B cell (primary cell): ENCODE measurements at places on chromosomes 1 and 21. TPM values are rescaled to one million over a fixed set of nuclear protein-coding genes. Genes with fewer than 3 reads are reported as not detected.

DNA sequence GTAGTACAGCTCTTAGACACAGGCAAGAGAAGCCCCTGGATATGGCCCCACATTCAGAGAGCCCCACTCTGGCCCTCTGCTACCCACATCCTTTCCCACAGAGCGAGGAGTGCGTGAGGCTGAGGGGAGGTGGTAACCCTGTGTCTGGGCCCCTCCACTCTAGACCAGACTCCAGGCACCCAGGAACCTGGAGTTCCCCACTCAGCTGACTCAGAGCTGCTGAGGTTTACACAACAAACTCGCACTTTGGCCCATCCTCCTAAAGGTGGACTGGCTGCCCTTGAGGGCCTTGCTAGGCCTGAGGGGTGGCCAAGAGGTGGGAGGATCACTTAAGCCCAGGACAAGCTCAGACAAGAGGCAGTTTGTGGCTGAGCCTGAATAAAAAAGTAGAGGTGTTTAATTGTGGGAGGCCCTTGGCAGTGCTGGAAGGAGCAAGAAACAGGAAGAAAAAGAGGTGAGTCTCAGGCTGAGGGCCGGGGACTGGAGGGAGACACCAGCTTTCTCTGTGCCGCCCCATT lies 10.7 kb downstream of the MR1 start:
- no peaks in the 10 kb centered on the region for H3K4me1 ChIP-seq
- H3K27ac ChIP-seq, result no peak overlapping the region
- H3K36me3 ChIP-seq, result no peaks in the 10 kb centered on the region
- no peak for DNase-seq

CD34 gene
- not detected in 2 replicates for polyA plus RNA-seq

OR2L5 gene
- polyA plus RNA-seq, result 0.09 and 0.13 TPM in 2 replicates

HES2 gene
- not detected in 2 replicates for polyA plus RNA-seq

DNASE2B gene
- not detected in 2 replicates for polyA plus RNA-seq

SPATA46 gene
- not detected in 2 replicates for polyA plus RNA-seq

GRCh38 chr1:191709215-191709614 lies 449.0 kb upstream of the RGS18 start:
- no peaks in the 10 kb centered on the region for H3K36me3 ChIP-seq
- H3K27me3 ChIP-seq, result no peaks in the 10 kb centered on the region
- H3K27ac ChIP-seq, result no peak overlapping the region
- H3K4me3 ChIP-seq, result no peak overlapping the region
- H3K4me1 ChIP-seq, result no peaks in the 10 kb centered on the region

- DNase-seq, result no peak
- H3K4me1 ChIP-seq, result no peaks in the 10 kb centered on the region
- no peaks in the 10 kb centered on the region for H3K36me3 ChIP-seq
- no peaks in the 10 kb centered on the region for H3K27me3 ChIP-seq
These were observed 85.6 kb upstream of the ZP4 start for GRCh38 chr1:237976331-237976730.

- no peaks in the 10 kb centered on the region for H3K36me3 ChIP-seq
- H3K27ac ChIP-seq, result no peak overlapping the region
- no peaks in the 10 kb centered on the region for H3K27me3 ChIP-seq
- no peak overlapping the region for H3K4me3 ChIP-seq
These were observed 85.1 kb downstream of the KCNN3 start for GRCh38 chr1:154784924-154785531.
